ENCODE measurements at places on chromosomes 5 and 9. TPM values are rescaled to one million over a fixed set of nuclear protein-coding genes. Genes with fewer than 3 reads are reported as not detected.
A peak's percentile ranks its signal among the peaks of the same experiment; 100 is the strongest.

- no peak for DNase-seq
- peak overlapping the region; percentile 16 for H3K27ac ChIP-seq
- H3K4me3 ChIP-seq = no peak overlapping the region
- H3K4me1 ChIP-seq = no peaks in the 10 kb centered on the region
- no peaks in the 10 kb centered on the region for H3K36me3 ChIP-seq
These were observed 43.4 kb upstream of the COL5A1 start for GRCh38 chr9:134597957-134598883.

GRCh38 chr9:19397845-19398244, 11.0 kb upstream of the ACER2 start:
- no peak overlapping the region for H3K4me3 ChIP-seq
- DNase-seq = no peak
- H3K4me1 ChIP-seq = no peaks in the 10 kb centered on the region
- no peaks in the 10 kb centered on the region for H3K36me3 ChIP-seq
- H3K27me3 ChIP-seq = no peaks in the 10 kb centered on the region

GRCh38 chr9:7238247-7238637, 480.5 kb downstream of the KDM4C start:
- no peaks in the 10 kb centered on the region for H3K4me1 ChIP-seq
- H3K4me3 ChIP-seq = no peak overlapping the region
- no peak overlapping the region for H3K27ac ChIP-seq
- H3K27me3 ChIP-seq = no peaks in the 10 kb centered on the region
- DNase-seq = no peak

Gene MCC
- 1.4 TPM for polyA plus RNA-seq

DNA sequence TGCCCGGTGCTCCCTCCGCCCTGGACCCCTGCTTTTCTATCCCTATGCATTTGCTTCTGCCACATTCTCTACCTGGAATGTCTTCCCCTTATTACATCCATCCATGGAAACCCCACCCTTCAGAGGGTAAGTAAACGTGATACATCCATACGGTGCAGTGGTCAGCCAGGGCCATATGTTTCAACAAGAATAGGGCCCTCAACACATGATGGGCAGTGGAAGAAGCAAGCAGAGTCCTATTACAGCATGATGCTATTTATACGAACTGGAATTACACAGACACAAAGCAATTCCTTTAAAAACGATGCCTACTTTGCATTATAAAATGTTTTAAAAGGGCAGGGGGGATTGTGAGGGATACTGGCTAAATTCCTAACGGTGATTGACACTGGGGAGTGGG, 38.2 kb upstream of the PTGS1 start:
- H3K27me3 ChIP-seq = no peaks in the 10 kb centered on the region
- peaks cover 7% of the 10 kb centered on the region for H3K4me1 ChIP-seq
- no peak for DNase-seq

DNA sequence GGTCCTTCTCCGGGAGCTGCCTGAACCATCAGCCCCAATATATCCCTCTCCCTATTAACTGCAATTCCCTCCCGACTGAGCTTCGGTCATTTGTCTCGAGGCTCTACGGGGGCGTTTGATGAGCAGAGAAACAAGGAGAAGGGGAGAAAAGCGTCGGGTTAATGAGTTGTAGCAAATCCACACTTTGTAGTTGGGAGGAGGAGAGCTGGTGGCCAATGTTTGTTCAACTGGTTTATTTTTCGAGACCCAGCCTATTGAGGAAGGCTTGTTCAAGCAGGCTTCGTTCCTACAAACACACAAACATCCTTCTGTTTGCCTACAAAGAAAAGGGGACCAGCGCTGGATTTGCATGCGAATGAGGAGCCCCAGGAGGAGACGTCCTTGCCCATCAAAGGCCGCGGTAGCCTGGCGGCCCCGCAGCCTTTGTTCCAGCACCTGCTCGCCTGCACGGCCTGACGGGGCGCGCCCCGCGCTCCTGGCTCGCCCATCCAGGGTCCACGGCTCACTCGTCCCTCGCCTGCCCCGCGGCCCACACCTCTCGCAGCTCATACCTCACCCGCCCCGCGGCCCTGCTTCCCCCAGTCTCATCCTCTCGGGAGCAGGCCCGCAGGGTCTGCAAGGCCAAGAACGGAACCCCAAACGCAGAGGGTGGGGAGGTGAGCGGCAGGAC, 4.6 kb downstream of the FOXD1 start:
- no peak overlapping the region for H3K27ac ChIP-seq
- no peak for DNase-seq
- H3K36me3 ChIP-seq = no peaks in the 10 kb centered on the region

Gene BHMT
- not detected for polyA plus RNA-seq

Gene C5orf58
- not detected for polyA plus RNA-seq

- no peaks in the 10 kb centered on the region for H3K27me3 ChIP-seq
- no peaks in the 10 kb centered on the region for H3K4me1 ChIP-seq
- no peak overlapping the region for H3K4me3 ChIP-seq
- H3K27ac ChIP-seq = no peak overlapping the region
- DNase-seq = no peak
These were observed 35.2 kb downstream of the MTRR start for GRCh38 chr5:7904170-7904569.

DNA sequence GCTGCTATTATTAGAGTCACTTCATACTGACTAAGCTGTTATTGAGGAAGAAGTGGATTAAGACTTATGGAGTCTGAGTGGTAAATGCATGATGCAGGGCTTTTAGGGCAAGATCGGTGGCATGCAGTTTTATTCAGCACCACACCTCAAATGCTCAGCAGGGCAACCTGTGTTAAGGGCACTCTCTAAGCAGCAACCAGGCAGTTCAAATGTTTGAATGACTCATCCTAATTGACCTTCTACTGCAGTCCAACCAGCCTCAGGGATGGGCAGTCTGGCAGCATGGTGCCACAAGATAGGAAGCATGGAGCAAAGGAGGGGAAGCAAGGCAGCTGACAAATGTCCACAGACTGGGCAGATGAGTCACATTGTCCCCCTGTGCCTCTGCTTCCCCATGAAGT, 80.2 kb upstream of the MIER3 start:
- H3K27me3 ChIP-seq = no peaks in the 10 kb centered on the region
- no peaks in the 10 kb centered on the region for H3K4me1 ChIP-seq
- no peaks in the 10 kb centered on the region for H3K36me3 ChIP-seq
- no peak overlapping the region for H3K4me3 ChIP-seq
- DNase-seq = no peak

Data from psoas muscle (tissue), 8 donors.